ENCODE measurements at places on chromosomes 1 and 21.

- DNase-seq = peak; percentile 43
These were observed 39.2 kb downstream of the CDK18 start for GRCh38 chr1:205543351-205544301.

DNA sequence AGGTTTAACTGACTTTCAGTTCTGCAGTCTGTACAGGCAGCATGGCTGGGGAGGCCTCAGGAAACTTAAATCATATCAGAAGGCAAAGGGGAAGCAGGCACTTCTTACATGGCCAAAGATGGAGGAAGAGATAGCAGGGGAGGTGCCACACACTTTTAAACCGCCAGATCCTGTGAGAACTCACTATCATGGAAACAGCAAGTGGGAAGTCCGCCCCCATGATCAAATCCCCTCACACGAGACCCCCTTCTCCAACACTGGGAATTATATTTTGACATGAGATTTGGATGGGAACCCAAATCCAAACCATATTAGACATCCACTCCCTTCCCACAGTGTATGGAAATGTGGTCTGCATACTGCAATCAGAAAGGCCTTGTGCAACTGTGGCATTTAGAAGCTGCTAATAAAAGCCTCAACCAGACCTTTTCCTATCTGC is 148.2 kb downstream of the FCRL5 start:
- no peak for DNase-seq

- no peak for DNase-seq
These were observed 37.5 kb upstream of the KDM4A start for GRCh38 chr1:43612406-43612805.

- DNase-seq = no peak
These were observed 195.3 kb upstream of the APP start for GRCh38 chr21:26365849-26366248.

GRCh38 chr1:89363196-89363595 is 663 bp upstream of the GBP6 start:
- no peak for DNase-seq

GRCh38 chr1:34851431-34852105 is 8.0 kb downstream of the SMIM12 start:
- no peak for DNase-seq
